ENCODE measurements at places on chromosomes 1 and 21.

- DNase-seq = no peak
Observed at GRCh38 chr1:68168545-68169171, 63.7 kb downstream of the WLS start.

DNA sequence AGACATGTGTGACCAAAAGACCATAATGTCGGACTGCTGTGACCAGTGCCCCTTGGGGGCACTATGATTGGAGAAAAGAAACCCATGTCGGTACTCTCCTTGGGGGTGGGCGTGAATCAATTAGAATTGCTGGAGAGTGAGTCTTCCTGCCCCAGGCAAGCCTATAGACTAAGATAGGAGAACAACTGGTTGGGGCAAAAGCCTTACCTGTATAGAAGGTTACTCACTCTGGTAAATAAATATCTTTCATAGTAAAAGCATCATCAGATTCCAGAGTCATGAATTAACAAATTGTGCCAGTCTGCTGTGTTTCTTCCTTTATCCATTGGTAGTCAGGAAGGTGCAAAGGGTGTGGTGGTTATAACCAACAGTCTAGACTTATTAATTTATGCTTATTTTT, 2.9 kb upstream of the PTGFRN start:
- DNase-seq = no peak

DNA sequence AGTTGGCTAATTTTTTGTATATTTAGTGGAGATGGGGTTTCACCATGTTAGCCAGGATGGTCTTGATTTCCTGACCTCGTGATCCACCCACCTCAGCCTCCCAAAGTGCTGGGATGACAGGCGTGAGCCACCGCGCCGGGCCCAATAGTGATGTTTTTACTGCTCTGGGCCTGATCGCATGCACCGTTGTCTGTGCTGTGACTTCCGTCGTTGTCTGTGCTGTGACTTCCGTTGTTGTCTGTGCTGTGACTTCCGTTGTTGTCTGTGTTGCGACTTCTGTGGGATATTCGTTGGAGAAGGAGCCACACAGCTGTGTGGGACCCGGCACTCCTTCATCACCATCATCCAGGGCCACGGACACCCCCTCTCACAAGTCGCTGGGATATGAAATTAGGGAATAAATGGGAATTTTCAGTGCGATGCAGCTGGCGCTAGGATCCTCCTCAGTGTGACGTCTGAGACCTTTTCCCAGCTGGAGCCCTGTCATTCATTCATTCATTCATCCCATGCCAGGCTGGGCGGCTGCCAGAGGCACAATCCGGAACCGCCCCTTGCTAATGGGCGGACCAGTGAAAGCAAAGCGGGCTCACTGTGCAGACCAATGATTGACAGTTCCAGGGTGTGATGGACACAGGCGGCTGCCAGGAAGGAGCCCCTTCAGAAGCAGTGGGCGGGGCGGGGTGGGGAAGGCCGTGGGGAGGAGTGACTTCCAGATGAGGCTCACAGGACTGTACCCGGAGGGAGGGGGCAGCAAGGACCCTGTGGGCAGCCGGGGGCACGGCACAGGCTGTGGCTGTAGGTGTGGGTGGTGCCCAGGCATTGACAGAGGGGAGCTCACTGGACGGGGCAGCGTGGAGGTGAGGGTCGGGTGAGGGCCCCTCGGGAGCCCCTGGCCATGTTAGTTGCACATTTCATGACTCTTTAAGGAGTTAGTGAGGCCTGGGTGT, 48.9 kb downstream of the PRKCZ start:
- no peak for DNase-seq

DNA sequence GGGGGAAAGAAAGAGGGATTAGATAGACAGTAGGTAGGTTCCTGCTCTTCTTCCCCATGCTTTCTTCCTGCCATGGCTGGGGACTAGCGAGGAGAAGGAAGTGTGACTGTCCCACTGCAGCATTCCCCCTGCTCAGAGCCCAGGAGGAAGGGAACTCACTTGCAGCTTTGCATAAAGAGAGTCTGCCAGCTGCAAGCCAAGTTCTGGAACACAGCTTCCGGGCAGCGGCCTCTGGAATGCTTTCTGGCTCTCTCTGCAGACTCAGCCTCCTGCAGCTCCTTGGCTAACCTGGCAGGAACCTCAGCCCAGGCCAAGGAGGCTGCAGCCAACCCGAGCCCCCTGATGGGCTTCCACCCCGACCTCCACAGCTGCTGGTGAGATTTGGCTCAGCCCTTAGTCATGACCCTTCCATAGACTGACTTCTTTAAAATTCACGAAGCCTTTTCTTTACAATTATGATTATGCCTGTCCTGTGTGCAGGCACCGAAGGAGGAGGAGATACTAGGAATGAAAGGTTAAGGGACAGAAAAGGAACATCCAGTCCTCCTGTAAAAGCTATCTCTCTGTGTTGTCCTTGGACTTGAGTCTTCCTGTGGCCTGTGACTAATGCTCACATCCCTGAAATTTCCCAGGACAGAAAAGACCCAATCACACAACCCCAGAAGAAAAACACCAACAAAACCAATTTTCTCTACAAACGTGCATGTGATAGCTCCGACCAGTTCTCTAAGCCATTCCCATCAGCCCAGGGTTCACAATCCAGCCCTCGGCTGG, 108.2 kb upstream of the OLIG2 start:
- no peak for DNase-seq

DNA sequence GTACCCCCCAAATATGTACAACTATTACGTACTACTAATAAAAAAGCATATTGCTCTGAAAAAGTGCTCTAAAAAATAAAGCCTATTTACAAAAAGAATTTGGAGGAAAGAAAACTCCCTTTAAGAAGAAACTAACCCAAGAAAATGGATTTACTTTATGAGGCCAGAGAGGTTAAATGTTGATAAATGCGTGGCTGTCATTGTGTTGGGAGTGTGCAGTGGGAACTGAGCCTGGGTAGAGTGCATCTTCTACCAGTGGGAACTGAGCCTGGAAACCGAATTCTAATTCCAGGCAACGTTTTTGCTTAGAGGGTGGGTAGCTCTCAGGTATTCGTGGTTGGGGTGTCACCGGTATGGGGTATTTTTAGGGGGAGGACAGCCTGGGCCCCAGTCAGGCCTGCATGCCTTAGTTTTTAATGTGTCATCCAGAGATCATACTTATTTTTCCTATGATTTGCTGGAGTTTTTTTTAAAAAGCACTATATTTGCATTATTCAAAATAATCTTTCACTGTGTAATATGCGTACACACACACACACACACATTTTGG, 24.1 kb upstream of the RNF187 start:
- DNase-seq = no peak
